ENCODE measurements at places on chromosomes 2 and 18.

DNA sequence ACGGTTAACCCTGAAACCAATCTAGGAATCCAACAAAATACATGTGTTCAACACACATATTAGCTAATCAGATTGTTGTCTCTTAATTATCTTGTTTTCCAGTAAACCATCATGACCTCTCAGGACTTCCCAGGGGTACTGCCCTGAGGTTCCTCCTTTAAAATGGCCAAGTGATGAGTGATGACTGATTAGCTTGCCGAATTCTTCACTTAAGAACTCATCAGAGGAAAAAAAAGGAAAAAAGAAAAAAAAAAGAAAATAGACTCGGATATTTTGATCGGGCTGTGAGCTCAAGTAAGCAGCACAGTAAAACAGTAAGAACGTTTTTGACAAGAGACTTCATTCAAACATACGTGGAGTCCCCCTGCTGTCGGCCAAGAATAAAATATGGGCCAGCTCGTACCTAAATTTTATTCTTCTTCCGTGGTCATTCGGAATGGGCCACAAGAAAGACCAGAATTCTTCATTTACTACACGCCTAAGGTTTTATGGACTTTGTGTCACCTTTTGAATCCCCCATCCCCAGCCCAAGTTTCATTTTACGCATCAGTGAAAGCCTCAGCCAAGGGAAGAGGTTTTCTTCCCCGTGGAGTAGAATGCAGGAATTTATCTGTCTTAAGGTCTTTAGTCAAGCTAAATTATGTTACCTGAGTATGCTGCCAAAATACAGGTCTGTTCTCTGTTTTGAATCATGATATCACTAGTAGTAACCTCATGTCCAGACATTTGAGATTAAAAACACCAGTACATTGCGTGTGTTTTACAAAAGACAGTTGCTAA lies 40.5 kb downstream of the COLEC12 start:
- DNase-seq, result no peak

- no peak for DNase-seq
Observed at GRCh38 chr2:175769200-175769599, 232.9 kb downstream of the LNPK start.

DNA sequence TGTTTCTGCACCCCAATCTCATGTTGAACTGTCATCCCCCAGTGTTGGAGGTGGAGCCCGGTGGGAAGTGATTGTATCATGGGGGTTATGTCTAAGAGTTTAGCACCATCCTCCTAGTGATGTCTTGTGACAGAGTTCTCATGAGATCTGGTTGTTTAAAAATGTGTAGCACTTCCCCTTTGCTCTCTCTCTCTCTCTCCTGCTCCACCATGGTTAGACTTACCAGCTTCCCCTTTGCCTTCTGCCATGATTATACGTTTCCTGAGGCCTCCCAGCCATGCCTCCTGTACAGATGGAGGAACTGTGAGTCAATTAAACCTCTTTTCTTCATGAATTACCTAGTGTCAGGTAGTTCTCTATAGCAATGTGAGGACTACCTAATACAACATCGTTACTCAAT lies 396.9 kb upstream of the LRATD1 start:
- DNase-seq, result no peak

DNA sequence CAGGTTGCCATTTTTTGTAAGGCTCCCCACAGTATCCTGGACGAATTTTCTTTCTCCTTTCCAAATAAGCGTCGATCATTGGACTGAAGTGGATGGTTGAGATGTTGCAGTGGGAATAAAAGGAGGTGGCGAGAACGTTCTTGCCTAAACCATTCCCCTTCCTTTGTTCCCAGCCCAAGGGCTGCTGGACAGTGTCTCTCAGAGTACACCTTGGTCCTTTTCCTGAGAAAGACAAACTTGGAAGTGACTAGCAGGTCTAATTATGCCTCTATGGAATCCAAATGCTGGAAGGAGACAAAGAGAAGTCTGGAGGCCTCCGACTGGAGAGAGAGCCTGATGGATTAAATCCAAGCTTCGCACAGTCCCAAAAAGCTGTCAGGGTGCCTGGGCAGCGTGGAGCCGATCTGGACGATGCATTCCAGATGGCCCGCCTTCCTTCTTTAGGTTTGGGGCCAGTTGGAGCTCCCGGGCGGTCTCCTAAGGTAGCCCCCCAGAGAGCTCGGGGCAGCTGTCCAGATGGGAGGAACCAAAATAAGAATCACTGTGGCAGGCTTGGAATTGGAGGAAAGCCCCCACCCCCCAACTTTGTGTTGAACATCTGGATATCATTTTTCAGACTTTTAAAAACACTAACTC lies 186.8 kb downstream of the TMEM247 start:
- DNase-seq, result no peak

DNA sequence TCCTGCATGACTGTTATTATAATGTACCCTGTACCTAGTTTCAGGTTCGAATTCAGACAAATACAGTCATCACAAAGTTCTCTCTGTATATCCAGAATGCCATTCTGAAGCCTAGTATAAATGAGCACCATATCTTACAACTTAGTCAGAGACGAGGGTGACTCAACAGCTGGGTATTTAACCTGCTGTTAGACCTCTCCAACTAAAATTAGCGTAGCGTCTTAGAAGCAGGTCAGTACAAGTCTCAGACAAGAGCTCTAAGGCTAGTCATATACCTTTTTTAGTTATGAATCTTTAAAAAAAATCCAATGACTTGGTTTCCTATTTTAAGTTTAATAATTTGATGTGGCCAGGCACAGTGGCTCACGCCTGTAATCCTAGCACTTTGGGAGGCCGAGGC lies 74.1 kb downstream of the CABYR start:
- no peak for DNase-seq

DNA sequence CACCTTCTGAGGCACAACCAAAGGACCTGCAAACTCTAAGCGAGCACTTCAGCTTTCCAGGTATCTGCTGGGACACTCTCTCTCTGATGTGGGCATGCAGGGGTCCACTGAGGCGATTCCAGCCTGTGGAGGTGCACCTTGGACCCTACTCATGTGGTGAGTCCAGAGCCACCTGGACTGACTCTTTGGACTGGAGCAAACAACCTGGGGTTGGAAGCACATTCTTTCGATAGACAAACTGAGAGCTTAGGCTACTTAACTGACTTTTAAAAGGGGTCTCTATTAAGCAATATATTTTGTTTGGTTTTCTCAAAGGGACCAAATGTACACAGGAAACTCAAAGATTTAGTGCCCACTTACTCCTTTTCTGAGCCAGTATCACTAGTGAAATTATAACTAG lies 51.6 kb downstream of the FRZB start:
- DNase-seq, result no peak

DNA sequence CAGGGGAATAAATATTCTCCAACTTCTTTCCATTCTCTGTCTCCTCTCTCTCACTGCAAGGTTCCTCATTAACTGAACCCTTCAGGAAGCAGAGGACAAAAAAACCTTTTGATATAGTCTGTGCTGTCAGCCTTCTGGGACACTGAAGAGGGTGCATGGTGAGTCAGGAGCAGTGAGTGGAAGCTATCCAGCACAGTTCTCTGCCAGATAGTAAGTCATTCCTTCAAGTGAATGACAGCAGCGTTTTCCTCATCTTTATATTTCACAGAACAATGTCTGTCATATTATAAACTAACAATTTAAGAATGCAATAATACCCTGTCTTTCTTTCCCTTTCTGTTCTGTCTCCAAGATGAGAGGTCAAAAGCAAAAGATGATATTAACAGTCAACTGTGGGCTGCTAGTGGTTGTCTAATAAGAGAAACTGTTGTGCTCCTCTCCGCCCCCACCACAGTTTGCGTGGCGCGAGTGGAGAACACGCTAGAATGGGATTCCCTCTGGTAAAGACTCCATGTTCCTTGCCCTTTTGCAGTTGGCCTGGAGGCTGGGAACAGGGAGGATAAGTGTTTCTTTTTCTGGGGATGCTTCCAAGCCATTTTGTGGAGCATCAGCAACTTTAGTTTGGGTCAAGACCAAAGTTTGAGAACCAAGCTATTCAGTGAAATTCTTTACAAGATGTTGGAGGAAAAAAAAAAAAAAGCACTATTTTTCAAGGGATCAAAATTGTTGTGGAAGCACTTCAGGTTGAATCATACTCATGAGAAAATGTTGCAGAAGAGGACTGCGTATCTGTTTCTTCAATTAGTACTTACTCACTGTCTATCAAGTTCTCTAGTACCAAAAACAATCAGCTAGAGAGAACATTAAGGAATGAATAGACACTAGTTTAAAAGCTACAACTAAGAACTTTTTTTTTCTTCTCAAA lies 430.2 kb downstream of the SETBP1 start:
- DNase-seq, result no peak

Measured in amygdala (tissue), 56 donors.